ENCODE measurements at places on chromosomes 11 and 22.

DNA sequence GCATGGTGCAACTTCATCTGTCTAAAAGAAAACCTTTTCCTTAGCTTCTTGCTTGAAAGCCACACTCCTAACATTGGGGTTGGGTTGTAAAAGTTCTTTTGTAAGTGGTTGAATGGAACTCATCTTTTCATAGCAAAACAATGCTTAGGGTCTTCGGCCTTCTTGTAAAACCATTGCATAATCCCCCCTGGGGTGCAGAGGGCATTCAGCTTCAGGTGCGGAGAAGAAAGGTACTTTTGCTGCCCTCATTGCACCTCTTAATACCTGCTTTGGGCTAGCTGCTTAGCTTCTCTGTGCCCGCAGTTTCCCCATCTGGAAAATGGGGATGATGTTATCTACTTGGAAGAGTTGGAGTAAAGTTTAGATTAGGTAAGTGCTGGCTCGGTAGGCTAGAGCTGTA lies 10.1 kb downstream of the TEAD1 start:
- no peak for DNase-seq

- DNase-seq = no peak
Observed at GRCh38 chr11:15505155-15505554, 390.4 kb downstream of the INSC start.

- peak; percentile 29 for DNase-seq
Observed at GRCh38 chr11:57340039-57340615, 2.0 kb downstream of the P2RX3 start.

GRCh38 chr22:27962268-27963044 lies 43.4 kb upstream of the PITPNB start:
- no peak for DNase-seq

DNA sequence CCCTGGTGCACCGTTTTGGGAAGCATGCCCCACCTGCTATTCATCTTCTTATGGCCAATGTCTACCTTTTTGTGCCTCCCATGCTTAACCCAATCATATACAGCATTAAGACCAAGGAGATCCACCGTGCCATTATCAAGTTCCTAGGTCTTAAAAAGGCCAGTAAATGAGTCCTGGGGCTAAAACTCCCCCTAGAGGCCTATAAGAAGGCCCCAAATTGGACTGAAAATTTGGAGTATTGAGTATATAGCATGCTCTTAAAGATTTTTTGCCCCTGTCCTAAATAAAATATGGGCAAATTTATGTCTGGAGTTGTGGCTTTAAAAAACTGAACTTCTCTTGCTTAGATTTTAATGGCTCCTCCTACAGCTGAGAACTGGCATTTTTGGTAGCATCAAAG lies 6.6 kb downstream of the OR51M1 start:
- DNase-seq = no peak

DNA sequence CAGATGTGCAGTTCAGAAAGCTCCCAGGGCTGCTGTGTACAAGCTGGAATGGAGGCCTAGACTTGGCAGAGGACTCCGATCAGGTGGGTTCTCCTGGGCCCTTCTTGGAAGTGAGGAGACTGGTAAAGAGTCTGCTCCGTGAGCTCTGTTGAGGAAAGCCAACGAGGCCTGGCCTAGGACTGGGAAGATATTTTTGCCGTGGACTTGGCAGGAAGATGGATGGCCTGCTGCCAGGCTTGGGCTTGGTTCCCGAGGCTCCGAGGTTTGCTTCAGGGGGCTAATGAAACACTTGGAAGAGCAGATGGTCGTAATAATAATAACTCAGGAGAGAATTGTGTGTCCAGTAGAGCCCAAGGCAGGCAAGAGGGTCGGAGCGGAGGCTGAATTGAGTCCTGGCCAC lies 3.9 kb downstream of the GALR3 start:
- DNase-seq = no peak

DNA sequence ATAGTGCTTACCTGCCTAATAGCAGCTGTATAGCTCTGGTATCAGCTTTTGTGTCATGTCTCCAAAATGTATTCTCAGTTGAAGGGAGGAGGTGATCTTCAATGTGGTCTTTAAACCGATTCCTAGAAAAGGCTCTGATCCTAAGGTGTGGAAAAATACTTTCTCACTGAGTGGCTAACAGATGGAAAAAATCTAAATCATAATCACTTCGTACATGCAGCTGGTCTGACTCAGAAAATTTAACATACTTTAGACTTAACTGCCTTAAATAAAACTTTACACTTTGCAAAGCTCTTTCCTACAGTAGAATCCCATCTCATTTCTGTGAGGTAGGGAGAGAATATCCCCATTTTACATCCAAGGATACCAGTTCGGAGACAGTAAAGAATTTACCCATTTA lies 38.0 kb downstream of the C2CD3 start:
- DNase-seq = peak; percentile 11

DNA sequence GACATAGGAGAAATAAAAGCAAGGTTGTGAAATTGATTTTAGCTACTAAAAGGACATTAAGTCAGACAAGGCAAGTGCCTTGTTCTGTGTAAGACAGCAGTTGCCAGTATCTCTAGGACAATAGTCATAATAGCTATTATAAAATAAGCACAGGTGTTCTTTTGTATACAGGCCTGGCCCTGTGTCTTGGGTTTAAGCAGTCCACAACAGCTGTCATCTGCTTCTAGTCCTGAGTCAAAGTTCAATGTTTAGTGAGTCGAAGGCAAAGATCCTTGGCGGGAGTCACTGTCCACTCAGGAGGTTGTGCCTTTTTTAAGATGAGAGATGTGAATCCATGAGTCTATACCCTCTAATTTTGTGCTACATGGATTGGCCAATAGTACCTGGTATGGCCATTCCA lies 79.5 kb downstream of the SC5D start:
- no peak for DNase-seq

DNA sequence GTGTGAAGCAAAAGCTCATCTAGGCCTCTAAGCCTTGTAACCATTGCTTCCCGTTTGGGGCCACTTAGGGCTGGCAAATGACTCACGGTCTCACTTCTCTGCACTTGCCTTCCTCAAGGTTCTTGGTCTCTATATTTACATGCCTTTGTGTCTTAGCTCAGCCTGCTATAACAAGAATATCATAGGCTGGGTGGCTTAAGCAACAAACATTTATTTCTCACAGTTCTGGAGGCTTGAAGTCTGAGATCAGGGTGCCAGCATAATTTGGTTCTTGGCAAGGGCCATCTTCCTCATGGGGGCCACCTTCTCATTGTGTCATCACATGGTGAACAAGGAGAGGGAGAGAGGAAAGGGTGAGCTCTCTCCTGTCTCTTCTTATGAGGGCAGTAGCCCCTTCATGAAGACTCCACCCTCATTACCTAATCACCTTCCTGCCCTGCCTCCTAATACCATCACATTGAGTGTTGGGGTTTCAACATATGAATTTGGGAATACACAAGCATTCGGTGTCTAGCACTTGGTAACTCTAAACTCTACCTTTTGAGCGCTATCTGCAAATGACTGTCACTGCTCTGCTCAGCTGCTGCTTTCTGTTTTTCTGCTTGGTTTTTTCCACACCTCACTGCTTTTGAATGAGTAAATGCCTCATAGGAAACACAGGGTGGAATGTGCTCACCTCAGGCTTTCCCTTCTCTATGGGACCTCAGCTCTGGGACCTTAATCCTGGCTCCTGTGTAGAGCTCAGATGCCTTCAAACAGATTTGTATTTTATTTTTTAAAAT lies 16.2 kb upstream of the ME3 start:
- DNase-seq = peak; percentile 94

- no peak for DNase-seq
Observed at GRCh38 chr11:68966894-68967780, 13.6 kb downstream of the MRGPRD start.

DNA sequence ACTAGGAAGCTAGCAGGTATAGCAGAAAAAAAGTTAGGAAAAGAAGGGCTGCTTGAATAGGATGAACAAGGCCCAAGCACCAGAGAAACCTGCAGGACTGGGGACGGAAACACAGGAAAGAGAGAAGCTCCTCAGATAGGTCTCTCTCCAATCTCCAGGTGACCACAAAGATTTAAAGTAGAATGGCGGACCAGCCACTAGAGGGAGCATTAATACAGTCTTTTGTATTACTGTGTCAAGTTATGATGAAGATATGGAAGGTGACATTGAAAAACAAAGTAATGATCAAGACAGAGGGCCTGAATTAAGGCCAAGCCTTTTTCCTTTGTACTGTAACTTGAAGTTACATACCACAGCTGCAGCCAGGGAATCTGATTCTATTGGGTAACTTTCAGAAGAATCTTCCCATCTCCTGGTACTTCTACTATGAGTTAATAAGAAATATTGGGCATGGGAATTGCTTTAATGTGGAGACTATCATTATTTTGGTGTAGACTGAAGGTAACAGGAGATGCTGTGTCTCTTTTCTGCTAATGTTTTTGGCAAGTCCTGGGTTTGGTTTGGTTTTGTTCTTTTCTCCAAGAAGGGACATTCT lies 33.8 kb downstream of the OR2AG2 start:
- peak; percentile 53 for DNase-seq

GRCh38 chr11:96464700-96465307 lies 75.0 kb downstream of the JRKL start:
- DNase-seq = peak; percentile 79

- DNase-seq = peak; percentile 70
Observed at GRCh38 chr11:14258221-14258935, 100.6 kb downstream of the RRAS2 start.

- DNase-seq = no peak
Observed at GRCh38 chr11:118051136-118051610, 25.7 kb upstream of the TMPRSS4 start.

GRCh38 chr11:69359735-69360480 lies 66.0 kb downstream of the MYEOV start:
- DNase-seq = peak; percentile 92

DNA sequence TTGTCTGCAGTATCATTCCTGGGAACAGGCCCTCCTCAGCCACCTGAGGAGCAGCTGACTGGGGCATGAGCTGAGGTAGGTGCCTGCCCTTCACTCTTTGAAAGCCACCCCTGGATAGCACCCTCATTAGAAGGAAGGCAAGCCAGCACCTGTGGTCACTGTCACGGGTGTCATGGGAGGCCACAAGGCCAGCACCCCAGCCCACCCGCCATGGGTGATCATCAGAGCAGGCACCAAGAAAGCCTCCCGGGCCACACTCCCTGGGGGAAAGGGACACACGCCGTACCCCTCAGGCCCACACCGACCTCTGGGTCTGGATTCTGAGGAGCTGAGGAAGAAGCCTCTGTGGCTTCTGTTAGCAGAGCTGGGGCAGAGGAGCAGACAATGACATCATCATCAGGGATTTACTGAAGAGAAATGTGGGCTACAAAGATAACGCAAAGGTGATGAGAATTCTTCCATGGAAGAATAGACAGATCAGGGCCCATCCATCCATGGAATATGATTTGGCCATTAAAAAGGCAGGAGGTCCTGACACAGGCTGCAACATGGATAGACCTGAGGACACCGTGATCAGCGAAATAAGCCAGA lies 16.7 kb upstream of the NAP1L4 start:
- DNase-seq = no peak

DNA sequence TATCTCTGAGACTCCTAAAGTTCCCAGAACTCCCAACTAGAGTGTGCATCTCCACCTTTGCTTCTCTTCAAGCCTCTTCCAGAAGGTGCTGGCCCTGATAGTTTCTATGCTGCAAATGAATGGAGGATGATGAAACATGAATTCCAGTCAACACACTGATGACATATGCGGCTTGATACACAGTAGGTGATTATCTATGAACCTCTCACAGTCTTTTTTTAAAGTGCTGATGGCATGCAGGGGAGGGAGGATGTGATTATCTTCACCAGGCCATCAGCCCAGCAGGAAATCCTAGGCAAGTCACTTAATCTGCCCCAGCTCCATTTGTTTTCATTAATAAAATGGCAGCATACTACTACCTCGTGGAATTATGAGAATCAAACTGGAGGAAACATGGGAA lies 548.5 kb downstream of the SOX6 start:
- no peak for DNase-seq

GRCh38 chr11:8671651-8672062 lies 10.8 kb downstream of the TRIM66 start:
- peak; percentile 84 for DNase-seq

GRCh38 chr11:5581014-5581413 lies 337 bp downstream of the OR52B6 start:
- no peak for DNase-seq

DNA sequence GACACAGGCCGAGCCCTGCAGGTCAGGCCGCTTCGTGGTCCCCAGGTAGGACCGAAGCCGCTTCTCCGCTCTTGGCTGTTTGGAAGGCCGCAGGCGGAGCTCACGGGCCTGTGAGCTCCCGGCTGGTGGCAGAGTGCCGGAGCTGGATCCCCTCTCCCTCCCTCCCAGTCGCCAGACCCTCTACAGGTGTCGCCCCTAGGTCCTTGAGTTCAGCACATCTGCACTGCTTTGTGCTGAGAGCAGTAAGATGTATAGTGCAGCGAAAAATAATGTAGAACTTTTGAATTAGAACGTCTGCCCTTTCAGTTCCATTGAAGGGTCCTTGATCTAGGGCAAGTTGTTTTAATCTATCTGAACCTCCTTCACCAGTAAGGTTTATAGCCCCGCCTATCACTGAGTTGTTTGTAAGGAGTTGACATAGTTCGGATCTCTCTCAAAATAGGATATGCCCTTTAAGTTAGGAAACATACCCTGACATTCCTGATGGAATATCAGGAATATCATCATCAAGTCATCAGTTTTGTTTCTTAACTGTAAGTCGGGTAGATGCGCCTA lies 419 bp downstream of the ANKRD49 start:
- no peak for DNase-seq

DNA sequence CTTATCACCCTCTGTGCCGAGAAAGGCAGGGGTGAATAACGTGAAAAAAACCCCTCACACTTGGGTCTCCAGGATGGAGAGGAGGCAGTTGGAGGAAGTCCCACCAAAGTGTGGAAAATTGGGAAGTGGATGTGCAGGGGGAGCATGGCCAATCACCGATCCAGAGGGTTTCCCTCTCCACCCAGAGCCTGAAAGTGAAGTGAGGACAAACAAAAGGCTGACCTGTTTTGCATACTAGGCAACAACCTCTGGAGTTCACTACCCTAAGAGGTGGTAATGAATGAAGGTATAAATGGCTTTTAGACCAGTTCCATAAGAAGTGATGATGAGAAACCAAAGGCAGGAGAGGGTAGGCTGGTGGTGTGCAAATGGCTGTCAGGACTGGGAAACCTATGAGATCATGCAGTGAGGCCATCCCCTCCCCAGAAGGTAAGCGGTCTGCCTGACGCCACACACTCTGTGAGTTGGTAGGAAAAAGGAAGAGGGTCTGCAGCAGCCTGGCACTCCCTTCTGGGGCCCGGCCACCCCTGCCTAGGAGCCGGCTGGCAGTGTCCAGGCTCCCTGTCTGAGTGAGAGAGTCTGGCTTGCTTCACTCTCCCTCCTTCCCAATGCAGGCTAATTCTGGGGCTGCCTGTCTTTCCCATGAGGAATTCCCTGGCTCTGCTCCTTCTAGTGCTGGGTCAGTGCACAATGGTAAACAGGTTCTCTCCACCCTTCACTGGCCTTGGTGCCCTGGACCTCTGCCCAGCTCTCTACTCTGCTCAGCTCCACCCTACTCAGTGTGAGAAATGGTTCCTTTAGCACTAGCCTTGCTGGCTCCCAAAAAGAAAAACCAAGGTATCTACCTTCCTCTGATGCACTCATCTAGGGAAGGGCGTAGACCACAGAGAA lies 15.6 kb downstream of the TBC1D10A start:
- peak; percentile 38 for DNase-seq
